Right atrium auricular region (tissue), 2 donors: ENCODE measurements at places on chromosomes 13 and 19.

- no peak for DNase-seq
Observed at GRCh38 chr19:29658221-29658991, 6.9 kb upstream of the PLEKHF1 start.

DNA sequence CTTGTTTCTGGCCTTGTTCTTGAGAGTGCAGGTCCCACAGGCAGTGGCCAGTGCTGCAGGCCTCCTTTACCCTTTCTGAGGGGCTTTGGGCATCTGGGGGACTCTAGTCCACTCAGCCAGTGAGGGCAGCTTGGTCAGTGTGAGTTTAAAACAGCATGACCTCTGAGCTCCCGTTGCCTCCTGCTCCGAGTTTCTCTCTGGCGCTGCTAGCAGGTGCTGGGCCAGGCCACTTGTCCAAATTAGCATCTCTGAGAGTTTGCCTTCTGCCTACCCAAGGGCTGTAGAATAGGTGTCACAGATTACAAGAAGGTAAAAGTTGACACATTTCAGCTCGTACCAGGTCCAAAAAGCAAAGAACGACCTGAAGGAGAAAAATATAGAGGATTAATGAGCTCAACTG, 105.9 kb downstream of the SIPA1L3 start:
- DNase-seq = no peak

DNA sequence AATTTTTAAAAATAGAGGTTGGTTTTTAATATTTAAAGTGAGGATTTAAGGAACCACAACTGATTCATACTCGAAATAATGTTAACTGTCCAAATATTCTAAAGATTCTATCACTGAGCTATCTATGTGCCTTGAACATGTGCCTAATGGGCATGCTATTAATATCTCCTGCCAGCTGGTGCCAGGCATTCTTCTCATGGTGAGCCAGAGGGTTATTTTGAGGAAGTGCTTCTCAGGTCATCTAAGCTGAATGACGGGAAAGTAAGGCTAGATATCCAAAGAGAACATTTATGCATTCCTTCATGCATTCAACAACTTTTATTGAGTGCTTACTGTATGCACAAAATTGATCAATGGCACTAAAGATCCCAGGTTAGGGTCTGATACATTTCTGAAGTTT, 138.2 kb downstream of the PIBF1 start:
- DNase-seq = no peak

GRCh38 chr19:49952479-49952836, 8.5 kb downstream of the SIGLEC11 start:
- no peak for DNase-seq

- no peak for DNase-seq
Observed at GRCh38 chr13:50257646-50258045, 242.4 kb downstream of the KCNRG start.

DNA sequence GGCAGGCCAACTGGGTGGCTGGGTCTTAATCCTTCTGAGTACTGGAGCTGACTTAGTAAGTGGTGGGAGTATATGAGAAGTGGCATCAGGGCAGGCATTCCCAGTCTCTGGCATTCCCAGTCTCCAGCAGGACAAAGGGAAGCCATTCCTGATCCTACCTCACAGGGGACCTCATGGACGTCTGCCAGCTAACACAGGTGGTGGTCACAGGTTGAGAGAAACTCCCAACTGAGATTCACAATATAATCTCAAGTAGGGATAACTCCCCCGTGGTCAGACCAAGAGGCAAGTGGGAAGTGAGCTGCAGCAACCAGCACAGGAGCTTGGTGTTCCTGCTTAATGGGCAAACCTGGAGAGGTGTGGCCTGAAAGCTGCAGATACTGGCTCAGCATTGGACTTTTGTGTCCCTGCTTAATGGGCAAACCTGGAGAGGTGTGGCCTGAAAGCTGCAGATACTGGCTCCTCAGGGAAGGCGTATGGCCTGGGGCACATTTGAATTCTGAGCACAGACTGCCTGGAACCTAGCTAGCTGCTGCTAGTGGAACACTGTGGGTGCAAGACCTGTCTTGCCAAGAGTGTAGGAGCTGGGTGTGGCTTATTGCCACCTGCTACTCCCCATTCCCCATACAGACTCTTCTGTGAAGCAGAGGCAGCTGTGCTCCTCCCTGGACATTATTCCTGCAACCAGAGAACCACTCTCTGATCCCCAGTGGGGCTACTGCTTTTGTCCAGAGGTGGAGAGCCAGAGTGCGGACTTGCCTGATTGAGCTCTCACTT, 25.9 kb upstream of the OR10H2 start:
- DNase-seq = no peak

DNA sequence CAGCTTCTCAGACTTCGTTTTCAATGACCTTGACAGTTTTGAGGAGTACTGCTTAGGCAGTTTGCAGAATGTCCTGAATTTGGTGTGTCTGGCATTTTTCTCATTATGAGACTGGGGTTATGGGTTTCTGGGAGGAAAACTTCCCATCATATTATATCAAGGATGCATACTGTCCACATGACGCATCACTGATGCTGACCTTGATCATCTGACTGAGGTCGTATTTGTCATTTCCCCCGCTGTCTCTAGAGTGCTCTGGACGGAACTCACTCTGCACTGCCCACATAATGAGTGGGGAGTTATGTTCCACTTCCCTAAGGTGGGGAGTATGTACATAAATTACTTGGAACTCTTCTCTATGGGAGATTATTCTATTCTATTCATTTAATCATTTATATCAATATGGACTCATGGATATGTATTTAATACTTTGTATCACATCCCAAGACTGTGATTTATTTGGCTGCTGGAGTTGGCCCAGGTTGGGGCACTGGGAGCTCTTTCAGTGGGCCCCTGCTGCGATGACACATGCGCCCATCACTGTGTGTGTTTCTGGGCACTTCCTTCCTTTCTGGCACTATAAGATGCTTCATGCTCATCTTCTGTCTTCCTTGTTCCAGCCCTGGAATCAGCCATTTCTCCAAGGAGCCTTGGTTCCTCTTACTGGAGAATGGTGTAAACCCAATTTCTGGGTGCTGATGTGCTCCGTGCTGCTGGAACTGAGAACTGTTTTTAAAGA, 138.6 kb downstream of the MIPEP start:
- no peak for DNase-seq

DNA sequence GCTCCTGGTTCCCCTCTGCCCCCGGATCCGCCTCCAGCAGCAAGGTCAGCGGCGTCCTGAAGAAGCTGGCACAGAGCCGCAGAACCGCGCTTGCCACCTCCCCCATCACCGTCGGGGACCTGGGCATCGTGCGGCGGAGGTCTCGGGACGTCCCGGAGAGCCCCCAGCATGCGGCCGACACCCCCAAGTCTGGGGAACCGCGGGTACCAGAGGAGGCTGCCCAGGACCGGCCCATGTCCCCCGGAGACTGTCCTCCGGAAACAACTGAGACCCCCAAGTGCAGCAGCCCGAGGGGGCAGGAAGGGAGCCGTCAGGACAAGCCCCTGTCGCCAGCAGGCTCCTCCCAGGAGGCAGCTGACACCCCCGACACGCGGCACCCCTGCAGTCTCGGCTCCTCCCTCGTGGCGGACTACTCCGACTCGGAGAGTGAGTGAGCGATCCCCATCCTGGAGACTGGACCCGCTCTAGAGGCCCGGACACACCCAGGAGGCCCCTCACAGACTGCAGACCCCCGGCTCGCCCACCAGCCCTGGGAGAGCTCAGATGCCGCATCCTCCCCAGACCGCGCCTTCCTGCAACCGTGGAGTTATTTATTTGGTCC, 1.6 kb upstream of the MRI1 start:
- DNase-seq = no peak

- DNase-seq = no peak
Observed at GRCh38 chr19:57682226-57682766, 519 bp downstream of the ZNF551 start.

GRCh38 chr19:3366753-3367627, 607 bp downstream of the NFIC start:
- DNase-seq = no peak

- no peak for DNase-seq
Observed at GRCh38 chr19:12748489-12748888, 3.1 kb upstream of the BEST2 start.

DNA sequence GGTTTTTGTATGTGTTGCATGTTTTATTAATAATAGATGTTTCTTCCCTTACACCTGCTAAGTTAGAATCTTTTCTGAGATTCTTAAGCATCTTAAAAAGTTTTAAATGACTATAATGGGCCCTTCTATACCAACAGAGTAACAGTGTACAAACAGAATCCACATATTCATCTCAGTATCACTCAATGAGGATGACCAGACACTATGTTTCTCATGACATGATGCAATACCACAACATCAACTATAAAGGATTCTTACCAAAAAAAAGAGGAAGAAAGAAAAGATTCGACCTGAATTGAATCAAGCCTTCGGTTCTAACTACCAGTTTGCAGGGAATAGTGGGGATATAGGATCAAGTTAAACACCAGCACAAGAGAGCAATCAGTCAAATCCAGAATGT, 56.5 kb downstream of the INTS6 start:
- DNase-seq = no peak

- no peak for DNase-seq
Observed at GRCh38 chr19:4456476-4456842, 1.1 kb downstream of the UBXN6 start.

- DNase-seq = no peak
Observed at GRCh38 chr13:44575741-44576350, at the start of gene TSC22D1. TSS of gene TSC22D1 (minus strand) at chr13:44576330. CDS start at chr13:44576074, 256 bp downstream.

DNA sequence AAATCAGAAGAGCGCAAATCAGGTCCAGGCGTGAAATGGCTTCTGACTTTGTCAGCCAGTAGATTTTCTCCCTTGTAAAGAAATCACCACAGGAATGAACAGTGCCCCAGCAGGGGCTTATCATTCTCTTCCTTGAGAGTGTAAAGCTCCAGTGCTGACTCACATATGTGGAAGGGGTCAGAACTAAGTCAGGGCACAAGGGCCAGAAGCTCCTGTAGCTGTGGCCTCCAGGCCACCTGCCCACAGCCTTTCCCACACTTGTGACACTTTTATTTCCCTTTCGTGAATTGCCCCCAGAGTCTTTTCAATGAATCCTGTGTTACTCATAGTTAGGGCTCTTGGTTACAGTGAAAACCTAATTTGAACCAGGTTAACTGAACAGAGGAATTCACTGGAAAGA, 99.6 kb downstream of the SUCLA2 start:
- no peak for DNase-seq

DNA sequence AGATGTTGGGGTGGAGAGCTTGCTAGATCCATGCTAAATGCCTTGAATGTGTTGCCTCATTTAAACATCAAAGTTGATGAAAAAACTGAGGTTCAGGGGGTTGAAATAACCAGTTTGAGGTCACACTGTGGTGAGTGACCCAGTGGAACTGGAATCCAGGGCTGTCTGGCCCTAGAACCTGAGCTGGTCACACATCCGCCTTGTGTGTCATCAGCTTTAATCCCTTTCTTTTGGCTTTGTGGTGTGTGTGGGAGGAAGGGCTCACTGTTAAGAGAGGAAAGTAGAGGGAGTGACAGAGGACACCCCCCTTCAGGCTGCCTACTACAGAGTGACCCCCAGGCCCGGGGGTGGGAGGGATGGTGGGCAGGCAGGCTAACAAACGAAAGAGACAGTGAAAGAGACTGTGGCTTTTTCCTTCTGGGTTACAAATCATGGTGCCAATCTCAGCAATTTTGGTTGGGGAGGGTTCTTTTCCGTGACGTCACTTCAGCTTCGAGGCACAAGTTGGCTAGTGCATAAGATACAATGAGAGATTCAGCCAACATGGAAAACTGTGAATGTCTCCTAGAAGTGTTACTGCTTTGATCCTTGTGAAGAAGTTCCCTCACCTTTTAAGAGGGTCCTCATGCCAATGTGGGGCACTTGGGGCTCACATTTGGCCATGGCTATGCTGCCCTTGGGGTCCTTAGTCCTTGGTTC, 164.9 kb downstream of the DLEU7 start:
- no peak for DNase-seq

- no peak for DNase-seq
Observed at GRCh38 chr13:29621841-29622240, 26.4 kb upstream of the SLC7A1 start.

DNA sequence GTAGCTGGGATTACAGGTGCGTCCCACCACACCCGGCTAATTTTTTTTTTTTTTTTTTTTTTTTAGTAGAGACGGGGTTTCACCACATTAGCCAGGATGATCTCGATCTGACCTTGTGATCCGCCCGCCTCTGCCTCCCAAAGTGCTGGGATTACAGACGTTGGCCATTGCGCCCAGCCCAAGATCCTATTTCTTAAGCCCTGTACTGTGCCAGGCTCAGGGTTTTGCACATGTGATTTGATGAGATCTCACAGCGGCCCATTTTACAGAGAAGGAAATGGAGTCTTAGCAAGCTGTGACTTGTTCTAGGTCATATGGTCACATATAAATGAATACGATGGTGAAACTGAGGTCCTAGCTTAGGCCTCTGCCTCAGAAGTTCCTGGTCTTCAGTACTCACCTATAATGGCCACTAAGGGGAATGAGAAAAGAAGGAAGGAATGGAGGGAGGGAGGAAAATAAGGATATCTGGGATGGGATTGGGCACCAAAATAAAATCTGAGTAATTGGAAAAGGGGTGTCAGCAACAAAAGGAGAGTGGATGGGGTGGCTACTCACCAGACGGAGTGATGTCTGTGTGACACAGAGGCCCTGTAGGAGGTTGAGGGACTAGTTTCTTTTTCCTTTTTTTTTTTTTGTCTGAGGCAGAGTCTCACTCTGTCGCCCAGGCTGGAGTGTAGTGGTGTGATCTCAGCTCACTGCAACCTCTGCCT, 1.3 kb downstream of the OSCAR start:
- DNase-seq = no peak

DNA sequence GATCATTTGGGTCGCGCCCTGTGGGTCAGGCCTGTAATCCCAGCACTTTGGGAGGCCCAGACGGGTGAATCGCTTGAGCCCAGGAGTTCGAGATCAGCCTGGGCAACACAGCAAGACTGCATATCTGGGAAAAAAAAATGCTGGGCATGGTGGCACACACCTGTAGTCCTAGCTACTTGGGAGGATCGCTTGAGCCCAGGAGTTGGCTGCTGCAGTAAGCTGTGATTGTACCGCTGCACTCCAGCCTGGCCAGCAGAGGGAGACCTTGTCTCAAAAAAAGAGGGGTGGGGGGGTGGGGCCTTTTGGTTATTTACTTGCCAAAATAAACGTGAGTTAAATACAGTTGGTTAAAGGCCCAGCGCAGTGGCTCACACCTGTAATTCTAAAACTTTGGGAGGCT, 9.8 kb upstream of the ZNF544 start:
- DNase-seq = no peak

GRCh38 chr19:3625996-3626472, 556 bp downstream of the CACTIN start:
- no peak for DNase-seq

DNA sequence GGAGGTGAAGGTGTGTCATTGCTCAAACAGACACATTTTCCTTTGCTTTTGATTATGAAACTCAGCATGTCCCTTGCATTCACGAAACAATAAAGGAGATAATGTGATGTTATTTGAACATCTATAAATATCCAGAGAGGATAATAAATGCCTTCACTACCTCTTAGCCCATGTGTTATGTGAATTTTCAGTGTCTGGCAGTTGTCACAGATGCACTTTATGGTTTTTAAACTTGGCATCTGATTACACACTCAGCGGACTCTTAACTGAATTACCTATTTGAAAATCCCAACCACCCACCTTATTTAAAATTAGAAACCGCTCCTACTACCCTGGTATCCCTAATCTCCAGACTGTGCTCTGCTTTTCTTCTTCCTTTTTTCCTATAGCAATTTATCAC, 254.2 kb downstream of the COG6 start:
- no peak for DNase-seq
